Right atrium auricular region (tissue), 2 donors: ENCODE measurements at places on chromosomes 7 and 10. TPM values are rescaled to one million over a fixed set of nuclear protein-coding genes. Genes with fewer than 3 reads are reported as not detected.

SHH gene
- not detected for total RNA-seq

TMEM229A gene
- total RNA-seq: 0.59 TPM

FGL2 gene
- total RNA-seq: 18.0 TPM

HMX3 gene
- not detected for total RNA-seq

TLL2 gene
- 0.24 TPM for total RNA-seq

GRCh38 chr7:779480-779879 is 52.4 kb upstream of the PRKAR1B start:
- no peak for DNase-seq
